Astrocyte of the cerebellum (primary cell): ENCODE measurements at places on chromosomes 7 and 10.

GRCh38 chr7:2157473-2158279 lies 75.1 kb downstream of the MAD1L1 start:
- peak; percentile 97 for DNase-seq

DNA sequence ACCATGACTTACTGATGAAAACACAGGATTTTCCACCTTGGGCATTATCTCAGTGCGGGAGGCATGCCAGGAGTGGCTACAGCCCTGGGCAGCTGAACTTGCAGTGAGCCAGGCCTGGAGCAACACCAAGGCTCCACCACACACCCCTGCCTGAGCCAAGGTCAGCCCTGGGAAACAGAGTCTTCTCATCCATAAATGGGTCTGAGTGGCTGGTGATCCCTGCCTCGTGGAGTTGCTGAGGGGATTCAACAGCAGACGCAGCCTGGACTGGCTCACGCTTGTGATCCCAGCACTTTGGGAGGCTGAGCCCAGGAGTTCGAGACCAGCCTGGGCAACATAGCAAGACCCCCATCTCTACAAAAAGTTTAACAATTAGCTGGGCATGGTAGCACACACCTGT lies 32.2 kb downstream of the SPOCK2 start:
- no peak for DNase-seq

DNA sequence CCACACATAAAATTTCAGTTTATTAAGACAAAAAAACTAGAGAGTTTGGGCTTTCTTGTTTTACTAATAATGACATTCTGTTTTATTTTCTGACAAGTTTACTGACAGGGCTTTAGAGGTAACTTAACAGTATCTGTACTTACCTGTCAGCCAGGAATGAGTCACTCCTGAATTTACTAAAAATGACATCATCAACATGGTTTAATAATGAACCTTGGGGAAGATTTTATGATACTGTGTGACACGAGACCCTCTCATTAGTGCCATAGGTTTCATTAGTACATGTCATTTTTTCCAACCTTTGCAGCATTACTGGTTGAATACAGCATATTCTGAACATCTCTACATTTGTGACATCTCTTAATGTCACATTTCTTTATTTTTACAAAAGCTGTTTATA lies 131.1 kb downstream of the KCND2 start:
- DNase-seq = no peak

DNA sequence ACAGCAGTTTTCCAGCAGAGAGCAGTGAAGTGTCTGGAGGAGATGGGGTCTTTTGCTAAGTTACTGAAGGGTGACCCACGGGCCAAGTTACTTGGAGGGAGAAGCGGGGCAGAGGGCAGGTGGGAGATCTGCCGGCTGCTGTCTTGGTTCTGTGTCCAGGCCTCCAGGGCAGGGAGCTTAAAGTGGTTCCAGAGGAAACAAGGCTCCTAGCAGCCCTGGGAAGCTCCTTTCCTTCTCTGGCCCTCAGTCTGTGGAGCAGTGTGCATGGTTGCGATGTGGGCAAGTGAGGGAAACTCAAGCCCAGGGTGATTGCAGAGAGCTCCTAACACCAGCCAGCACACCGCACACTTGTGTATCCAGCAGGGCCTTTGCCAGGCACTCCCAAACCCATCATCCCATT lies 6.3 kb downstream of the GHRHR start:
- DNase-seq = no peak

- DNase-seq = peak; percentile 36
Observed at GRCh38 chr7:90625562-90625961, 29.4 kb downstream of the CDK14 start.
